ENCODE measurements at places on chromosomes 7 and 10.

GRCh38 chr7:44074349-44074695 is 8.0 kb downstream of the POLM start:
- no peak for DNase-seq

- no peak for DNase-seq
Observed at GRCh38 chr10:73789659-73790055, 4.3 kb downstream of the ZSWIM8 start.

DNA sequence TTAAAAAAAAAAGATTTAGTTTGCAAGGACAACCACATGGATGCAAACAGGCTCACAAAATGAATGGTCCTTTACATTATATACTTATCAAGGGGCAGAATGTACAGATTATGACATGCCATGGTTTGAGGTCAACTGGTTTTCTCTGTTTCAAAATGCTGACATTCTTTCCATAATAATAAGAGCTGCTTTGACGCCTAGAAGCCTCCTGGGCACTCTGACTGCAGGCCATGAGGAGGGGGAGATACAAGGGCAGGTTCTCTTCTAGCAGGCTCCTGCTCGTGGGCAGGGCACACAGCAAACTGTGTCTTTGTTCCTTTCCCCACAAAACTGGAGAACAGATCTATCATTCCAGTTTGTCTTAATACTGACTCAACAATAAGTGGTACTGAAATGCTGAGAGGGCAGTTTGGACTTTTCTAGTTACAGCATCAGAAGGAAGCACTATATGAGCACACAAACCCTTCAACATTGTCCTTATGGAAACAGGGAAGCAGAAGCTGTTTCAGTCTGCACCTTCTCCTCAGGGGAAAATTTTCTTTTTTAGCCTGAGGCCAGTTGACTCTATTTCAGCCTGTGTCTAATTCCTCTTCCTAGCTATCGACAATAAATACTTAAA is 314.9 kb upstream of the AOAH start:
- no peak for DNase-seq

DNA sequence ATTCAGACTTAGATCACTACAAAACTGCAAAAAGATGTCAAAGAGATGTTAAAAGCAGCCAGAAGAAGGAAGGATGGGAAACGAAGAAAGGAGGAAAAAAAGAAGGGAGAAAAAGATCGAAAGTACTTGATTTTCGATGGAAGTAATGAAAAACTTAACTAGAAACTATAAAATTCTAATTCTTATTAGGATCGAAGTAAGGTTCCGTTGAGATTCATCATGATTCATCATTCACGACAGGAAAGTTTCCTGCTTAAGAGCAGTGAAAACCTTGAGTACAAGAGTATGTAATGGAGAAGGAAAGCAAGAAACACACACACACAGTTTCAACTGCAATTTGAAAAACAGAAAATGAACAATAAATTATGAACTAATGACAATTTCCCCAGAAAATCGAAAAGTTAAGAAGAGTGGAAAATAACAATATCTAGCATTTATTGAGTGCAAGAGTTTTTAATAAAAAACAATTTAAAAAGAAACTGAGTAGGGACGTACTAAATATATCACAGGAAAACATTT is 1.1 kb upstream of the ING3 start:
- DNase-seq, result peak; percentile 33

- no peak for DNase-seq
Observed at GRCh38 chr7:148697256-148698006, 1.3 kb upstream of the CUL1 start.

GRCh38 chr7:29871787-29872398 is 65.6 kb downstream of the WIPF3 start:
- no peak for DNase-seq

DNA sequence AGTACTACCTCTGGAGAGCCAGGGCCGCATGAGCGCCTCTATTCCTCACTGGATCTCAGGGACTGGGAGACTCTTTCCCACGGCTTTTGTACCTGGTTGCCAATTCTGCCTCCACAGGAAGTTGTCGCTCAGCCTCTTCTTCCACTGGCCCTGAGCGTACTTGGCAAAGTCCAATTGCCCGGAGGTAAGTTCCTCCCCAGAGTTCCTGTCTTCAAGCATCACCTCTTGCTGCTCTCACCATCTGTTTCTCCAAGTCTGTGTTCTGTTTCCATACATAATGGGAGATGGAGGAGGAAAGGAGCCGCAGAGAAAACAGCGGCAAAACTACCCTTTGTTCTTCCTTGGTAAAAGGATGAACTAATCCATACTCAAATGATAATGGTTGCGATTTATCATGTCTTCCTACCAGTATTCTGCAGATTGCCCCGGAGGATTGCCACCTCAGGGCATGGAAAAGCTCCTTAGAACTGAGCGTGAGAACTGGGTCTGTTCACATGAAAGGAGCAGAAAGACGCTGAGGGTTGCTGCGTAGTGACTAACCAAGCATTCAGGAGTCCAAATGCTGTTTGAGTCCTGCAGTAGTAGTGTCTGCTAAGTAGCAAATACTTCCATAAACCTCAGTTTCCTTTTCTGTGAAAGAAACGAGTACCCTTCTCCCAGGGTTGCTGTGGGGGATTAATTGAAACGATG is 170.2 kb upstream of the GLI3 start:
- DNase-seq, result no peak

GRCh38 chr10:45809837-45810236 is 37.5 kb downstream of the AGAP4 start:
- DNase-seq, result peak; percentile 52

GRCh38 chr7:68247126-68247525 is 1250.5 kb downstream of the TYW1 start:
- no peak for DNase-seq

GRCh38 chr10:117684672-117685211 is 142.2 kb downstream of the EMX2 start:
- peak; percentile 11 for DNase-seq

DNA sequence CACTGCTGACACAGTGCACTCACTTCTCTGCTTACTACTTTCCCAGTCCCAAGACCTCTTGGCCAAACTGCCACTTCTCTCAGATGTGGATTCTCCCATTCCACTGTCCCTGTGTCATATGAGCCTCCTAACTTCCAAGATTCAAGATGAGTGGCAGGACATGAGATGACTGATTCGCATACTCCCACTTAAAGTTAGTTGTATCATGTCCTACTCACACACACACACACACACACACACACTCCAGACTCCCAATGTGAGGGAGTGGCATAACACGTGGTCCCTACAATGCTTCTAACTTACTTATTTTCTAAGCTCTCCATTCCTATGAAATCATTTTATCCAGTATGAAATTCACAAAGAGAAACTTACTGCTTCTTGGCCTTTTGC is 67.0 kb upstream of the CAV2 start:
- no peak for DNase-seq

GRCh38 chr7:3029138-3029537 is 14.5 kb downstream of the CARD11 start:
- no peak for DNase-seq

DNA sequence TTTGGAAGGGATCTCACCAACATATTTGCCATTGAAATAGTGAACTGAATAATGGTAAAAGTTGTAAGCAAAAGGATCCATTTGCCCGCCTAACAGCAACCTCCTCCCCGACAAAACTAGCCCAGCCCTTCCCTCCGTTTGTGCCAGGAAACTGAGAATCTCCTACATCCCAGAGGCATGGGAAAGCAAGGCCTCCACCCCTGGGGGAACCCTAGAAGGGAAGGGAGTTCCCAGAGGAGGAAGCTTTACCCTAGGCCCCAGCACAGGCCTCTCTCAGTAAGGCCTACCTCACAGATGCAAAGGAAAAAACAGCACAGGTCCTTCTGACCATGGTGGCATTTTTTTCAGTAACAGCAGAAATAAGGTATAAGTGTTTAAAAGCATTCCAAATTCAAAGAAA is 229.7 kb downstream of the ELMO1 start:
- no peak for DNase-seq

GRCh38 chr7:5673125-5673524 is 108.3 kb downstream of the RNF216 start:
- no peak for DNase-seq

DNA sequence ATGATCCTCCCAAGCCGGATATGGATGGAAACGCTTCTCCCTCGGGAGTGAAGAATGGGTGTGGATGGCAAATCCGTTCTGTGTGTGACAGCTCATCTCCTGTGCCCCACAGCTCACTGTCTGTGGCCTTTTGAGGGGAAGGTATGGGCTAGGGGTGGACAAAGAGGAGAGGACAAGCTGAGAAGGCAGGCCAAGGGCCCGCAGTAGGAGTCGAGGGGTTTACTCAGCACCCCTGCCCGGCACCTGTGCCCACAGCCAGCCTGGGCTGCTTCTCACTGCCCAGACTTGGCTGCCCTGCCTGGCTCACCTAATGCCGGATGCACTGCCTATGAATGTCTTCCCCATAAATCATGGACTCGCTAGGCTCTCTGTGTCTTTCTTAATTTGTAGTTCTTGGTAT is 503.8 kb downstream of the TCERG1L start:
- no peak for DNase-seq

DNA sequence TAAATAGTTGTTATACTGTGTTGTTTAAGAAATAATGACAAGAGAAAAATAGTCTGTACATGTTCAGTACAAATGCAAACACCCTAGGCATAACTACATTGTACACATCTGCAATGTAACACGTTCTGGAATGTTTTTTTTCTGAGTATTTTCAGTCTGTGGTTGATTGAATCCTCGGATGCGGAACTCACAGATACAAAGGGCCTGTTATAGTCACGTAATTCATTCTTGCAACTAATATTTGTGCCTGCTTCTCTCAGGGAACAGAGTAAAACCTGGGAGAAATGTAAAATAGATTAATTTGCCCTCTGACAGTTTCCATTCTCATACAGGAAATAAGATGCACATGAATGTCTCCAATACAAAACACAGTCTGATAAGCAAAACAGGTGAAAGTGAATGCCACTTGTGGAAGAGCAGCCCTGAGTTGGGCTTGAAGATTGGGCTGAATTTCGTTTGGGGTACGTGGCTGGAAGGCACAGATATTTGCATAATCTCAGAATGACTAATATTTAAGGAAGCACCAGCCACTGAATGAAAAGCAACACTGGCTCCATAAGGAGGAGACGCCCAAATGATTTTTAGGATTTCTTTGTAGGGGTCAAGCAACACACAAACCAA is 19.1 kb downstream of the DENND2A start:
- DNase-seq, result no peak

DNA sequence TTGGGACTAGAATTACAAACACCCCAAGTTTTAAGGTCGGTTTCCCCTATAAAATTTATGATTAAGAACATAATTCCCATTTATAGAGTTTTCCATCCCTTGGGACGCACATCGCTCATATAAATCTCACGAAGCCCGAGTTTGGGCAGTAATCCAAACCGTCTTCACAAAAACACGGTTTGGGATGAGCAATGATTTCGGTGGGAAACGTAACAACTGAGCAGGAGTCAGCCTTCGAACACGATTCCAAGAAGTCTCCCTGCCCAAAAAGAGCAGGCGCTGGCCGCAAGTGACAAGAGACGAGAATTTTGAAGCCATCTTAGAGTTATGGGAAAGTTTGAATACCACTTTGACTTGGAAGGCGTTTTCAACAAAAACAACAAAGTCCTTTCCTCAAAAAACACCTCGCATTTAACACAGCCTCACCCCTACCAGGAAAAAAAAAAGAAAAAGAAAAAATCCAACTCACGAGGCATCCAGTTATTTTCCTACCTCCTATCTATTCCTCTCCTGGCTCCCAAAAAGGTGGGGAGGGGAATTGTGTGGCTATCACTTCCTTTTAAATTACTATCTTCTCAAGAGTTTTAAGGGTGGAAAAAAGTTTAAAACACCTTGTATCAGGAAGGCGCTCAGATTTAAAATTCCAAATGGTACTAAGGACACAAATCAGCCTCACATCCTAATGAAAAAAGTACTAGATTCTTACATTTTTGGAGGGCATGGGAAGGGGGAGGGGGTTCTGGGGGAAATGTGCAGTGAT is 1.6 kb downstream of the SEPHS1 start:
- DNase-seq, result no peak

- DNase-seq, result no peak
Observed at GRCh38 chr7:22156205-22156604, 200.7 kb downstream of the RAPGEF5 start.

DNA sequence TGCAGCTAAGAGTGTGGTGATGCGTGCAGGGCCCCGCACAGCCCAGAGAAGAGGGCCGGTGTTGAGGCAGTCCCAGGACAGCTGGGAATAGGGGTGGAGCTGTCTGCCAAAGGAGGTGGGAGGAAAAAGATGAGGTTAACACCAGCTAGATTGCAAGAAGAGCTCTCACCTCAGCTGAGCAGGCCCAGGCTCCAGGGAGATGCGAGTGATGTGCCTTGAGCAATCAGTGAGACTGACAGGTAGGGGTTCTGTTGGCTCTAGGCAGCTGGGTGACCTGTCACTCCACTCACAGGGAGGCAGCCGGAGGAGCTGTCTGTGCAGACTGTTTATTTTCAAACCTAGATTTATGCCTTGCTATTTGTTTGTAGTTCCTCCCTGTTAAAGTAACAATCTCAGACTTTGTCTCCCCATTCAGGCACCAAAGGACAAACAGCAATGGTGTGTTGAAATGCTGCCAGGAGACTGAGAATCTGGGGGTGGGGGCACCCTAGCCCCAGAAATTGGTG is 205.1 kb upstream of the CXCL12 start:
- no peak for DNase-seq

DNA sequence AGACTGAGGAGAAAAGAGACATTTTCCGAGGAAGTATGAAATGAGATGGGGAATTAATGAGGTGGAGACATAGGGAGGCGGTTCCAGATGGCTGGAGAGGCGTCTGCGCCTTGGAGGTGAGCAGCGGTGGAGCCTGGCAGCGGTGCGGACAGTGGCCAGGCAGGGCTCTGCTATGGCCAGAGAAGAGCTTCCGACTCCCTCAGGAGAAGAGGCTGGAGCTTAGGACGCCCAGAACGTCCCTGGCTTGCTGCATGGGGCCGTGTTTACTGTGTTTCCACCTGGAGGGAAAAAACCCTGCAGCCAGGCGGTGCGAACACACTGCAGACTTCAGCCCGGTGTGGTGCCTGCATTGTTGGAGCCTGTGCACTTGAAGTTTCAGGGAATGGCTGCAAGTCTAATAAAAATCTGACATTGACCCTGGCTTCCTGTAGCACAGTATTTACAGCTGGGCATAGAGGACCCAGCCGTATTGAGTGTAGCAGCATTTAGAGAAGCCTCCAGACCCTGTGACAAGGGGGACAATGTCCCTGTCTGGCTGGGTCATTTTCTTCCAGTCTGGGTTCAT is 447.1 kb upstream of the MKI67 start:
- DNase-seq, result no peak

DNA sequence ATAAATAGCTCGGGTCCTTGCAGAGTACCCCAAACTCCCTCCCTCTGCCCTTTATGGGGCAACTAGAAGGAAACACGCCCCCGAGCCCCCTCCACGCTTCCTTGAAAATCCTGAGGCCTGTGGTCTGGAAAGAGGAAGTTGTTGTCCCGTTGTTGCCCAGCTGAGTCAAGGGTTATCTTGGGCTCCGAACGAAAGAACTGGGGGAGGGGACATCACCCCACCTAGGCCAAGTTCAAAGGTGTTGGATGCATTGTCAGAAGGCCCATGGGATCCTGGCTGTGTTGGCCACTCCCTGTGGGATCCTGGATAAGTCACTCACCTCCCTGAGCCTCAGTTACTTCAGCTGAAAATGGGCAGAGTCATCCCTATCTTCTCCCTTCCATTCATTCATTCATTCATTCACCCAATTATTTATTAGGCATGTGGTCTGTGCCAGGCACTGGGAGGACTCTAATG is at the start of gene CCL24:
CCL24 (minus strand) TSS at position 26 of the 456 bp plus-strand sequence. CDS start 91 bp downstream, outside the sequence.
- no peak for DNase-seq

All from hematopoietic multipotent progenitor cell treated with erythropoietin and hydrocortisone succinate and interleukin-3 and kit ligand, for 15 days (in vitro differentiated cells).